ENCODE measurements at places on chromosomes 6 and 20.

- no peak for DNase-seq
Measured at GRCh38 chr20:21389368-21389767, 8.0 kb downstream of the NKX2-4 start.

DNA sequence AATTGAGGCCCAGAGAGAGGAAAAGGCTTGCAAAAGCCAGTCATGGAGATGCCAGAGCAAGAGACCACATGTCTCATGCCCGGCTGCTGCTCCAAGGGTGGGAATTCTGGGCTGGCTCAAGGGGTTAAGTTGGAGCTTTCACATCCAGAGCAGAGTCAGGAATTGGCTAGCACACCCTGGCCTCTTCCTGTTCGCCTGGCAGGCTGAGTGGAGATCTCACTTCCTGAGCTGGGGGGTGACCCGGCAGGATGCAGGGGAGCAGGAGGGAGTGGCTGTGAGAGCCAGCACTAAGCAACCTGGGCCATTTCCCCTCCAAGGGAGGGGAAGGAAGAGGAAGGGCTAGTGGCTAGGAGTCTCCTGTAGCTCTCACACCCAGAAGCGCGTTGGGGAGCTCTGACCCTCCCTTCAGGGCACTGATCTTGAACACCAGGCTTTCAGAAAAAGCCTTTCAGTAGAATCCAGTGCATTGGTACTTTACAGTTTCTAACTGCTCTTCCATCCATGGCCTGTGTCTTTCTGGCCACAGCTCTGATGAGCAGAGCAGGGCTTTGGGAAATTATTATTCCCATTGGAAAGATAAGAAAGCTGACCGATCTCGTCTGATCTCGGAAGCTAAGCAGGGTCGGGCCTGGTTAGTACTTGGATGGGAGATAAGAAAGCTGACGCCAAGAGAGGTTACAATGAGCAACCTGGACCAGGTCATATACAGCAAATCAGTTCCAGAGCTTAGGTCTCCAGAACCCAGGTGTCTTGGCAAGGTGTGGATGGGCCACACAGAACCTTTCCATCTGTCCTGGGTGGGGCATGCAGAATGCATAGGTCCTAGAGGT lies 2.2 kb upstream of the CCM2L start:
- peak; percentile 17 for DNase-seq

GRCh38 chr20:63319164-63320040 lies 26.4 kb downstream of the COL20A1 start:
- DNase-seq = no peak

GRCh38 chr6:138514860-138515540 lies 15.7 kb upstream of the NHSL1 start:
- DNase-seq = no peak

DNA sequence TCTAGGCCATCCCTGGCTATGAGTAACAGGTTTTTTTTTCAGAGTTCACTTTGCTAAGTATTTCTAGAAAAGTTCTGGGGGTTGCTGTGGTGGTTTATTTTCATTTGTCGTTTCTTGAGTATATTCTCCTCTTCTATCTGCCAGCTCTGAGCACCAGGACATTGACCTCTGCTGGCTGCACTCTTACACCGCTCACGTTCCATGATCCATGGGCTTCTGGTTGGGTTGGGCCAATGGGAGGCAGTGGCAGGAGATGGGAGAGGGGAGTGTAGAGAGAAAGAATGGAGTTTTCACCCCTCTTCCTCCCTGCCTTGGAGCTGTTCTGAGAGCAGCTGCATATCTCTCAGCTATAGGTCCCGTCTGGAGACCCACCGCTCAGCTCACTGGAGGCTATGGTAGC lies 161.0 kb upstream of the ATXN1 start:
- no peak for DNase-seq

DNA sequence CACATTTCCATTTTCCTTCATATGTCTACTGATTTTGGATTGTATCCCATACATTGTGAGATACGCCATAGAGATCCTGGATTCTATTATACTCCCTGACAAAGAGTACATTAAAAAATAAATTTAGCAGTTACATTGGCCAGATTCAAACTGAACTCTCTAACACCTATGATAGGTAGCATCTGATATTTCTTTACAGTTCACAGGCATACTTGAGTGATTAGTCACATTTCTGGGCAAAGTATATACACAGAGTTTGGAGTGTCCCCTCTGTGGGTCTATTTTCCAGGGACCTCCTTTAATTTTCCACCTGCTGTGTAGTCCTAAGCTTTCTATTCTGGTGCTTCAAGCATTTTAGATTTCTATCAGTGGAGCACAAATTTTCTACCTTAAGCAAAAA lies 96.4 kb downstream of the TBC1D32 start:
- no peak for DNase-seq

GRCh38 chr6:160202411-160202810 lies 56.2 kb downstream of the SLC22A2 start:
- no peak for DNase-seq

GRCh38 chr6:20217891-20218290 lies 5.6 kb upstream of the MBOAT1 start:
- DNase-seq = no peak

- DNase-seq = peak; percentile 69
Measured at GRCh38 chr6:4318321-4318720, 182.9 kb upstream of the ECI2 start.

- DNase-seq = no peak
Measured at GRCh38 chr6:109854541-109855308, 123.4 kb upstream of the GPR6 start.

GRCh38 chr6:165769401-165769800 lies 106.4 kb upstream of the PDE10A start:
- no peak for DNase-seq

DNA sequence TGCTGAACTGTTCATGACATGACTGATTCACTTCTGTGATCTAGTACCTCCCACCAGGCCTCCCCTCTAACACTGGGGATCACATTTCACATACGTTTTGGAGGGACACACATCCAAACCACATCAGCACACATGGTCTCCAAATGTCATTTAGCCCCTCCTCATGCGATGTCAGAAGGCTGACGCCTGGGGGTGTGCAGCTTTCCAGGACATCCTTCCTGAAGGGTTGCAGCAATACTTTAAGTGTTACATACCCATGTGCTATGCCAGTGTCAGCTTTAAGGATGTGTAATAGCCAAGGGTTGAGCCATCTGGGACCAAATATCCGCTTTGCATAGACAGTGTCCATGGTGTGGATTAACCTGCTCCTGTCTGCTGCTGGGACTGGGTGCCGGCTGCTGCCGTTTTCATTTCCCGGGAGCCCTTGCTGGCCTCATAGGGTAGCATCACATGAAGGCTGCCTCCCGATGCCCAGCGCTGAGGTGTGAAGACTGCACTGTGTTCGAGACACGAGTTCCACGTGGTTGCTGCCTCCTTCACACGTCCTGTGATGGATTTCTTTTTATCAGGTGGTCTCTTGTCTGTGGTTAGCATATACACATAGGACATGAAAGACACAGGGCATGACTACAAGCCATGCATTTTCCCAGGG lies 219.0 kb downstream of the THBS2 start:
- no peak for DNase-seq

- no peak for DNase-seq
Measured at GRCh38 chr6:56009636-56010035, 134.2 kb upstream of the BMP5 start.

DNA sequence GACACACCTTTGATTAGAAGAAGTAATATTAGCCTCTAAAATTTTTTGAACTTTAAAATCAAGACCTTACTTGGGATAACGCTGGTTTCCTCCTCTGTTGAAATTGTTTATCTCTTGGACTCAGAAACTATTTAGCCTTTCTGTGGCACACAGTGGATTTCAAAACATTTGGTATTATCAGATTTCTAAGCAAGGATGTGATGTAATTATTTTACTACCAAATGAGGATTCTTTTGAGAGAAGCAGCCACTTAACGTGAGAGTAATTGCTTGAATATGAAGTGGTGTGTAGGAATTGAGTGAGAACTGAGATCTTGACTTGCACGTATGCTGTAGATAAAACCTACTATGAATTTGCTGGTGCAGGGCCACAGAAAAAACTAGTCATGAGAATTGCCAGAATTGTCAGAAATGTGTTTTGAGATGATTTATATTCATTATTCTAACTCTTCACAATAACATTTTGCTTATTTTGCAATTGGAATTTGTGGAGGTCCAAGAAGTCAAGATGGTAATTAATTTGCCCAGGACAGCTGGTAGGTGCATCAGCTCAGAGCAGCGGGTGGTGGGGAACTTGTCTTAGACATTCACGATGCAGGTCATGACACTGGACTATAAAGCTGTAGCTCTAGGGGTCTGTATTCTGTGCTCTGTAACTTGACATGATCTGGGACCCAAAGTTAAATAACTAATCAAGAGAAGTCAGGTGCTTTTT lies 53.4 kb downstream of the AKAP12 start:
- no peak for DNase-seq
